ENCODE measurements at places on chromosomes 12 and 14.

DNA sequence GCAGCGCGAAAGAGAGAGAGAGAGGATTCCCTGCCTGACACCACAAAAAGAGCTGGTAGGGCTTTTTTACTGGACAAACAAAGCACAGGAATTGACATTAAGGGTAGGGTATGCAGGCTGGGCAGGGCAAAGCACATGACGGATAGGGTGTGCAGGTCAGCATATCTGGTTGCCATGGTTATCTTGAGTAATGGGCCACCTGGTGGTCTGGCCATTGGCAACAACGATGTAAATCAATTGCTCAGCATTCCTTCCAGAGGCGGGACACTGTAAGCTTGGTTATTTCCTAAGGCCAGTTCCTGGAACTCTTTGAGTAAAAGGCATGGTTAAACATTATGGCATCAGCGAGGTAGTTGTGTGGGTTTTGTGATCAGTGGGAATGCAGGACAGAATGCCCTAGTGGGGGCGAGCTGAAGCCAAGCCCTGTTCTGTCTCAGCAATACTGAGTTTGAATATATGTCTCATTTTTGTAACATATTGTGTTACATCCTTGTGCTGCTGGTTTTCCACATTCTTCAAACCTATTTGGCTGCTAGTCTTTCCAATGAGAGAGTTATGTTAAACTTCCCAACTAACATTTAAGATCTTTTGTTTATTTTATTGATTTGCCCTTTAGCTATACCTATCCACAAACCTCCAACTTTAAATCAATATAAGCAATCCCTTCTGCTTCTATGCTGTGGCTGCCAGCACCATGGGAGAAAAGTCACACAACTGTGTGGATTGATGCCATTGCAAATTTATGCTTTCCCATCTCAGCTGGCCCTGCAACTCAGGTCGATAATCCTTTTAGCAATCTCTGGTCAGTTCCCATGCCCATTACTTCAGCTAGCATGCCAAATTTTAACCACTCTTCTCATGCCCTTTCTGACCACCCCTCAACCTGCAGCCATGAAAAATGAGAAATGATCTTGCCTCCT lies 396.7 kb upstream of the PDE3A start:
- DNase-seq = no peak

DNA sequence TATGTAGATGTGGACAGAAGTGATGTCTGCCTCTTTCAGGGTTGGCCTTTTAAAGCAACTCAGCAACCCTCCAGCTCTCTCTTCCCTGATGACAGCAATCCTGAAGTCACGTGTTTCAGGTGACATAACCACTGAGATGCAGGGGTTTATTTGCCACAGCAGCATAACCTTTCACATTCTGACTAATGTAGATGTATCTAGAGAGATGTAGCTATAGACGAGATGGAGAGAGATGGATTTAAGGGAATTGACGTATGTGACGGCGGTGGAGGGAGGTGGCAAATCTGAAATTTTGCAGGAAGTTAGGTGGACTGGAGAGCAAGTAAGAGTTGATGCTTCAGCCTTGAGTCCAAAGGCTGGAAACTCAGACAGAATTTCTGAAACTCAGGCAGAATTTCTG lies 126.0 kb downstream of the ZFP36L1 start:
- no peak for DNase-seq

- DNase-seq = no peak
These were observed 128.9 kb downstream of the NUBPL start for GRCh38 chr14:31690056-31690455.

DNA sequence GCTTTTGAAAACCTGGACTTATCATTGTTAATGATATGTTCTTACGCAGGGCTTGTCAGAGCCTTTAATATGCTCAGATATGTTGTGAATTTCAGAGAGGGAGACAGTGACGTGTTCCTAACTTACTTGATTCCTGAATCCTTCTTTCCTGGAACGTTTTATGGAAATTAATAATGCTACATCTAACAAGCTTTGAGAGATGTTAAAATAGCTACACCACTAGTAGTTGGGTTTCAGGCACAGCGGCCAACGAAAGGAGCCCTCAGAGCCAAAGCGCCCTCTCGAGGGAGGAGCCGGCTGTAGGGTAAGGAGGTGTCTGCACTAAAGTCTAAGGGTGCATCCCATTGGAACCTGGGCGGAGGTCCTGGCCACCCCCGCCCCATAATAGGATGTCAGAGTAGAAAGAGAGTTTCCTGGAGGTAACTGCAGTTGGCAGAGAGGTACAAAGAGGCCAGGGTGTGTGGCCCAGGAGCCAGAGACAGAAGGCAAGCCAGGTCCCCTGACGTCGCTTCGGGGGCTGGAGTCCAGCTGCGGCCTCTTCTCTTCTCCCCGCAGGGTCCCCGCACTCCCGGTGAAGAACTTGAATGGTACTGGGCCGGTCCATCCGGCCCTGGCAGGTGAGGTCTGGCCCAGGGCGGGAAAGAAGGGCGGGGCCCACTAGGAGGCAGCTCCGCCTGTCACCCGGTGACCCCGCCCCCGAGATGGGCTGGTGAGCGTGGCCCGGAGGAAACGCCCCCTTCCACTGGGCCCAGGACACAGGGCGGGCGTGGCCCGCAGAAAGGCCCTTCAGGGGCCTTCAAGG lies 36.3 kb downstream of the DTX1 start:
- peak; percentile 83 for DNase-seq

DNA sequence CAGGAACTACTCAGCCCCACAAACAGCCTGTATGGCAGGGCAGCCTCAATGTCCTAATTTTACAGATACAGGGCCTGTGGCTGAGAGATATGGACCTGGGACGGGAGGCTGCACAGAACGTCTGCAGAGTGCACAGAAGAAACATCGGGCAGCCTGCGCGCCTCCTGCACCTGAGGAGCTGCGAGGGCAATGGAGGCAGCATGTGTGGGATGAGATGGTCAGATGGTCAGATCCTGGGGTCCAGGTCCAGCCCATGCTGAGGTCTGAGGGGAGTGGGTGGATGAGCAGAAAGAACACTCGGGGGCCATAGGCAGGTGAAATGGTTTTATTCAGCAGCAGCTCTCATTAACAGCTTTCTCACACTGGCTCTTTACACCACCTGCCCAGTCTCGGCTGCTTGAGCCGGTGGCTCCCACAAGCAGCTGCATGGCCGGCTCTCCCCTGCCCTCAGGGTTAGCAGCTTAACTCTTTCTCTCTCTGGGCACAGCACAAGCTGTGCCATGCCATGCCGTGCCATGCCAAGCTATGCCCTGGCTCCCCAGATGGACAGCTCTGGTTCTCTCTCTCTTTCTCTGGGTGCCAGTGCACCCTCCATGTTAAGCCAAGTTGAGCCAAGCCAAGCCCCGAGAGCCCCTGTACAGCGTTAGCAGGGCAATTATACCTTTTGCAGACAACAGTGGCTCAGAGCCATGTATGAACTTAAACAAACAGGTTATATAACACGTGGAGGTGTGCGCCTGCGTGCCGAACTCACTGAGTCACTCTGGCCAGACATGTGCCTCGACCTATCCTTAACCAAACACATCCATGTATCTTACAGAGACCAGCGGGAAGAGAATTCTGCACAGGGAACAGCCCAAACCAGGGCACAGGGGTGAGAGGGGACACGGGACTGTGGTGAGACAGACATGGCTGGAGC lies 47.6 kb downstream of the RIMBP2 start:
- no peak for DNase-seq

GRCh38 chr12:19129486-19130223 lies at the start of gene PLEKHA5:
Gene PLEKHA5, plus strand, starts transcription at chr12:19129733. Its CDS starts 67 bp downstream, at chr12:19129800.
- peak; percentile 68 for DNase-seq

DNA sequence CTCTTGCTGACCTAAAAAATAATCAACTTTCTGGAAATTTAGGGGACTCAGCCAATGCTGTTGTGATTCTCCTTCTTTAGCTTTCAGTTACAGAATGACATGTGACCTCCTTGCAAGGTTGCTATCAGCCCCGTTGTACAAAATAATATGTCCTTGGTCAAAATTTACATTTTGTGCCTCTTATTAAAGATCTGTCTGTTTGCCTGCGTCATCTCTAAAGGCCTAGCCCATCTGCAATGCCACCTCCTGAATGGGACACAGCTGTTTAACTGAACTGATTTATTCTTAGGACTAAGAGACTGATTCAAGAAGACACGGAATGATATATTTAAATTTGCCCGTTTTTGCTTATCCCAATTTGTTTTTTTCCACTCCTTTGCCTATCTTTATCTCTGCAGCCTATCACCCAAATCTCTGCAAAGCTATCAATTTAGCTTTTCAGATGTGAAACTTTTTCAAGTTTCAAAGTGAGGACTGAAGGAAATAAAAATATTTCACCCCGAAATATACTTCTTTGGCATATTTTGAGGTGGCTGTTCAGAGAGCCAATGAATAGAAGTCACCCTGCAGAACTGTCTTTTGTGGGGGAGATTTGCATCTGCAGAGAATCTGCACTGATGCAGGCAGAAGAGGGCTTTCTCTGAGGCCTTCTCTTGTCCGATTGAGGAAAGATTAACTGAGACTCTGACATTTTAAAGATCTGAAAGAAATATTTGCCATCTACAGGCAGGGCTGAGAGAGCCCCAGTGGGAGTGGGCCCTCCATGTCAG lies 126.0 kb downstream of the VEZT start:
- no peak for DNase-seq

- DNase-seq = no peak
These were observed 8.1 kb upstream of the ZNF385A start for GRCh38 chr12:54392485-54393206.

- no peak for DNase-seq
These were observed 47.9 kb downstream of the MAP1LC3B2 start for GRCh38 chr12:116607039-116607438.

- DNase-seq = no peak
These were observed 29.7 kb downstream of the A2ML1 start for GRCh38 chr12:8852119-8852518.

GRCh38 chr14:75553761-75554364 lies 24.6 kb upstream of the FLVCR2 start:
- DNase-seq = no peak

GRCh38 chr12:26162174-26162573 lies 33.2 kb upstream of the SSPN start:
- no peak for DNase-seq
